Left ventricle myocardium superior (tissue), 1 donor: ENCODE measurements at places on chromosomes 13 and 19. TPM values are rescaled to one million over a fixed set of nuclear protein-coding genes. Genes with fewer than 3 reads are reported as not detected.
A peak's percentile ranks its signal among the peaks of the same experiment; 100 is the strongest.

Gene NRTN
- 26.3 TPM for total RNA-seq

Gene C19orf67
- total RNA-seq, result not detected

Gene RFX1
- 15.7 TPM for total RNA-seq

Gene POLR2I
- 157 TPM for total RNA-seq

Gene TBC1D4
- total RNA-seq, result 116 TPM

Gene ZNF69
- 4.0 TPM for total RNA-seq

Gene PRSS57
- not detected for total RNA-seq

Gene MYO1F
- 8.0 TPM for total RNA-seq

- no peak for DNase-seq
Observed at GRCh38 chr13:65036999-65037398, 2193.1 kb downstream of the PCDH9 start.

- no peak for DNase-seq
Observed at GRCh38 chr13:93769101-93769500, 542.5 kb downstream of the GPC6 start.

GRCh38 chr13:113815151-113816058 lies 48.5 kb downstream of the GAS6 start:
- DNase-seq, result no peak

- DNase-seq, result no peak
Observed at GRCh38 chr19:10855879-10856522, 7.8 kb downstream of the C19orf38 start.

DNA sequence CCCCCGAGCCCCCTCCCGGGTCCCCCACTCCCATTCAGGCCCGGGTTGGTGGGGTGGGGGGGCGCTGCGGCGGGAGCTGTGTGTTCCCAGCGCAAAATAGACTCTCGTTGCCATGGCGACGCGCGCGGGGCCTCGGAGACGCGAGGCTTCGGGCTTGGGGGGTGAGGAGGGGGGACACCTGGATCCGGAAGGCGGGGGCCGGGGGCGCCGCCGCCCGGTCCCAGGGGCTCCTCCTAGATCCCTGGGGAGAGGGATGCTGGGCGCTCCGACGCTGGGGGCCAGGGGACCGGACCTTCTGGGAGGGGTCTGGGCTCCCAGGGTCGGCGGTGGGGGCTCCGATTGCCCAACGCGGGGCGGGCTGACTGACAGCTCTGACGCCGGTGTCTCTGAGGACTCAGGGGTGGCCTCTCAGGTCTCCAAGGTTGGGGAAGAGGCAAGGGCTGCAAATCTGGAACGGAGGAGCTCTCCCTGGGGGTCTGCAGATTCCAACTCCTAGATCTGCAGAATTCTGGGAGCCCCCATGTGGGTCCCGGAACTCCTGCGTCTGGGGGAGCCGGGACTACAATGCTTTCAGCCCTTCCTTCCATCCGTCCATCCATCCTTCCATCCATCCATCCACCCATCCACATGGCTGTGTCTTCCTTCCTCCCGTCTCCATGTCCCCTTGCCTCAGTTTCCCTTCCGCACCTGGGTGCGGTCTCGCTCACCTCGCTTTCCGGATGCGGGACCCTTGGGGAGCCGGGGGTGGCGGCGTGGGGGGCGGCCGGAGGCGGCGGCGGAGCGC lies 9.1 kb upstream of the SHISA7 start:
- no peak for DNase-seq

- DNase-seq, result no peak
Observed at GRCh38 chr19:27971071-27971470, 1241.9 kb downstream of the UQCRFS1 start.

DNA sequence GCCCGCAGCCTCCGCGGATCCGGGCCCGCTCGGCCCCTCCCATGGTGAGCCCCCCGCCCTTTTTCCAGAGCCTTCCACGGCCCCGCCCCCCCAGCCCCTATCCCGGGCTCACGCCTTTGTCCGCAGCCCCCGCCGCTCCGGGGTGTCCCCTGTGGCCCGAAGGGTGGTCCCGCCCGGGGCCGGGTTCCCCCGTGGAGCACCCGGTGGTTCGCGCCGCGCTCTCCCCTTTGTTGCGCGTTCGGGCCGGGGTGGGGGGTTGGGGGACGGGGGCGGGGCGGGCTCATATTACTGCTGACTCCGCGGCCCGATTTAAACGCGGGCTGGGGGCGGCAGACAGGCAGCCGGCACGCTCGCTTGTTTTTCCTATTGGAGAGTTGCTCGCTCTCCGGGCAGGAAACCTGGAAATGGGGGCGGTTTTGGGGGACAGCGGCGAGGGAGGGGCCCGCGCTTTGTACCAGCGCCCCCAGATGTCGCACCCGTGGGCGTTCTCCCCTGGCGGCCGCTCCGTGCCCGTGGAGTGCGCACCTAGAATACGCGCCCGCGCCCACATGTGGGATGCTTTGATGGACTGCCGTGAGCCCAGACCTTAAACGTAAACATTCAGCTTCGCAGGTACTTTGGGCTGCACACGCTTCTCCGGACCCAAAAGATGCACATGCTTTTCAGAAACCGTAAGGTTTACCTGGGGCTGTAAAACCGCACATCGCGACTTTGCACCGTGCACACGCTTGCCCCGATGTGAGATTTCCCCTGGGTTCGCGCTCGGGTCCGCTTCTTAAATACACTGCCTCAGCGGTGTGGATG lies 699 bp downstream of the PTOV1 start:
- peak; percentile 63 for DNase-seq

- no peak for DNase-seq
Observed at GRCh38 chr19:49957262-49957915, 3.6 kb downstream of the SIGLEC11 start.

GRCh38 chr19:43476606-43477005 lies 11.2 kb upstream of the LYPD3 start:
- DNase-seq, result no peak

DNA sequence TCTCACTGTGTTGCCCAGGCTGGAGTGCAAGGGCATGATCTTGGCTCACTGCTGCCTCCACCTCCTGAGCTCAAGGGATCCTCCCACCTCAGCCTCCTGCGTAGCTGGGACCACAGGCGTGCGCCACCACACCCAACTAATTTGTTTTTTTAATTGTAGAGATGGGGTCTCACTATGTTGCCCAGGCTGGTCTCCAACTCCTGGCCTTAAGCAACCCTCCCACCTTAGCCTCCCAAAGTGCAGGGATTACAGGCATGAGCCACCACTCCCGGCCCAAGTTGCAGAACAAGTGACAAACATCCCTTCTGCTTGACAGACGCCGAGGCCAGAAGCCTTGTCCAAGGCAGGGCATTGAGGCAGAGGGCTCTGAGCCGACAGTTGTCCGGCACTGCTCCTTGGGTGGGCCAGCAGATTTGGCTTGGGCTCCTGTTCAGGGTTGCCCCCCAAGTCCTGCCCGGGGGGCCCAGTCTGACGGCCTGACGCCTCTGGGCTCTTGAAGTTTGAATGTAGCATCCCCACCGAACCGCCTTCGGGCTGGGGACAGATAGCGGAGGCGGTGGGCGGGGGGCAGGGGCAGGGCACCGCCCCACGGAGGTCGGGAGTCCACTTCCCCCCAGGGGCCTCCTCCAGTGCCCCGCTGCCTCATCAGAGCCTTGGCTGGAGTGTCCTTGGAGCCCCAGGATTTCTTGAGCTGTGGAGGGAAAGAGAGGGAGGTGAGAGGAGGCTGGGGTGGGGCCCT lies 5.7 kb upstream of the SPACA4 start:
- no peak for DNase-seq

GRCh38 chr13:91154558-91155353 lies 192.7 kb upstream of the MIR17HG start:
- no peak for DNase-seq

- no peak for DNase-seq
Observed at GRCh38 chr19:43667876-43668405, 2.0 kb downstream of the PLAUR start.

- no peak for DNase-seq
Observed at GRCh38 chr13:98310485-98311199, 133.6 kb upstream of the RNF113B start.

DNA sequence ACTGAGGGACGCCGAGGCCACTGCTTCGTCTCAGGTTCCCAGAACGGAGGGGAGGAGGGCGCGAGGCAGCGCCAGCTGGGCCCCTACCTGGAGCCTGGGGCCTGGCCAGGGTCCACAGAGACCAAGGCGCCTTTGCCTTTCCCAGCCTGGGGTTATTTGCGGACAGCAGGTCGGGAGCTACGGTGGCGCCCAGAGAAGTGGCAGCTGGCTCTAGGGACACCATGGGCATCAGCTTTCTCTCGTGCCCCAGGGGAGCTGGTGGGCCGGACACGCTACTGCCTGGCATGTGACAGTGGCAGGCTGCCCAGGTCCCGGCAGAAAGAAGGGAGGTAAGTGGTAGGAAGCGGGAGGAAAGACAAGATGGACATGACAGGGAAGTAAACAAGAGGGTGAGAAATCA lies 19.0 kb downstream of the AKT2 start:
- peak; percentile 87 for DNase-seq

DNA sequence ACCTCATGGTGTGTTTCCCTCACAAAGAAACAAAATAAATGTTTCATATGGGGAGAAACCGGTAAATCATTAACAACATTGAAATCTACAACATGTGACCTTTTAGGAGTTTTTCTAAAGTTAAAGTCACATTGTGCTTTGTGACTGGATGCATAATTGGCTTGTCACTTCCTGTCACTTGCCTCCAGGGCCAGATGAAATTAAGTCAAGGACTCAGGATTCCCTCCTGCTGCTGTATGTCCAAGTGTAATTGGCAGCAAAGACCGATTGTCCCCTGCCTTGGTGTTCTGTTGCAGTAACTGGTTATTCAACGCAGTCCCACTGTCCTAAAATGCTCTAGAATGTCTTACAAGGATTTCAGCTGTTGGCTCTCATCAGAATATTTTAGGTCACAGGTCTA lies 448.2 kb downstream of the LIG4 start:
- no peak for DNase-seq

DNA sequence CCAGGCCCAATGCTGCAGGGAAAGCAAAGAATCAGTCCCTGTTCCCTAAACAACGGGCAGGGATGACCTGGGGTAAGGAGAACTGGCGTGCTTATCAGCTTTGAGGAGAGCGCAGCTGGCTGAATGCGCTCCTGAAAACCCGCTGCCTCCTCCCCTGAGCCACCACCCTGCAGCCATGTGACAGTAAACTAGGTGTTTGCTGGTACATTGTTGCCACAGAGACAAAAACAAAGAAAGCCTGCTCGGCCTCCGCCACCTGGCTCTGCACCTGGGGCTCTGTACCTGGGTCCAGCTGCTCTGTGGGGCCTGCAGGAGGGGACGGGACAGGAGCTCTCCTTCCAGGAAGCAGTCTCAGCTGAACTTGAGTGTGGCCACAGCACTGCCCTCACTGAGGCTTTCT lies 21.8 kb downstream of the MCF2L start:
- DNase-seq, result no peak

DNA sequence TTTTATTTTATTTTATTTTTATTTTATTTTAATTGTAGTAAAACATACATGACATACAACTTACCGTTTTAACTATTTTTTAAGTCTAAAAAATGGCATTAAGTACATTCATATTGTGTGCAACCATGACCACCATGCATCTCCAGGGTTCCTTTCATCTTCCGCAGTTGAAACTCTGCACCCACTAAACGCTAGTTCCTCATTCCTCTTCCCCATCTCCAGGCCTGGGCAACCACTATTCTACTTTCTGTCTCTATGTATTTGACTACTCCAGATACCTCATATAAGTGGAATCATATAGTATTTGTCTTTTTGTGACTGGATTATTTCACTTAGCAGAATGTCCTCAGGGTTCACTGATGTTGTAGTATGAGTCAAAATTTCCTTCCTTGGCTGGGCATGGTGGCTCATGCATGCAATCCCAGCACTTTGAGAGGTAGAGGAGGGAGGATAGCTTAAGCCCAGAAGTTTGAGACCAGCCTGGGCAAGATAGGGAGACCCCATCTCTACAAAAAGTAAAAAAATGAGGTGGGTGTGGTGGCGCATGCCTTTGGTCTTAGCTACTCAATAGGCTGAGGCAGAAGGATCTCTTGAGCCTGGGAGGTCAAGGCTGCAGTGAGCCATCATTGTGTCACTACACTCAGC lies 55.7 kb upstream of the ZNF507 start:
- no peak for DNase-seq

- DNase-seq, result no peak
Observed at GRCh38 chr19:7480970-7481255, 7.9 kb downstream of the PEX11G start.
